Activated CD4-positive, alpha-beta T cell treated with anti-CD3 and anti-CD28 coated beads, Interleukin-2, amount 10 ng/mL, durations not matched to agents 24 days and 14 days (primary cell): ENCODE measurements at places on chromosomes 2 and 18. TPM values are rescaled to one million over a fixed set of nuclear protein-coding genes. Genes with fewer than 3 reads are reported as not detected.

Gene LAMA1
- not detected in 2 replicates for total RNA-seq

DNA sequence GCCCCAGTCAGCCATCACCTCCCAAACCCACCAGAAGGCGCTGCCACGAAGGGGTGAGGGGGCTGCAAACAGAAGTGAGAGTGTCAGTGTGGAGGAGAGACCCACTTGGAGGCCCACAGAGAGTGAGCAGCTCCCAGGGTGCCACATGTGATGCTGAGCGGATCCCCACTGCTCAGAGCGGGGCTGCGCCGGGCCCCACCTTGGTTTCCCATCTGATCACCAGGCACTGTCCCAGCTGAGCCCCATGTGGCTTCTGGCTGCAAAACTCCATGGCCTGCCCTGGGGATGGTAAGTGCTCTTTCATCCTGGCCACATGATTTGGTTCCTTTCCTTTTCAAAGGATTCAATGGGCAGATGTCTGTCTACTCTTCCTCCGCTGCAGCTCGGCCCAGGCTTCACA lies 23.8 kb downstream of the SNORC start:
- DNase-seq, result no peak

DNA sequence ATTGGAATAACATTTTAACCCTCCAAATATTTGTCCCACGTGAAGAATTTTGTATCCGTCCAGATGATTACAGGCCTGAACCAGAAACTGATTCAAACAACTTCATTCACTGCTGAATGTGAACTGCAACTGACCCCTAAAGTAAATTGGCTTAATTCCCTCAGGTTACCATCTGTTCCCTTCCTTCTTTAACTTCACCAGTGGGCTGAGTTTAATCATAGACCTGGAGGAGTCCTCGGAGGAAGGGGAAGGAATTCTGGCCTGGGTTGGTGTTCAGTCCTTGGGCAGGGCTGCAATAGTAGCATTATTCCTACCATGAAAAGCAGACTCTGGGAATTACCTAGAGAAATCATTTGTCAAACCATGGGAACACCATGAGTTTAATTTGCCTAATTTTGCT lies 207.4 kb downstream of the TMEM247 start:
- no peak for DNase-seq

DNA sequence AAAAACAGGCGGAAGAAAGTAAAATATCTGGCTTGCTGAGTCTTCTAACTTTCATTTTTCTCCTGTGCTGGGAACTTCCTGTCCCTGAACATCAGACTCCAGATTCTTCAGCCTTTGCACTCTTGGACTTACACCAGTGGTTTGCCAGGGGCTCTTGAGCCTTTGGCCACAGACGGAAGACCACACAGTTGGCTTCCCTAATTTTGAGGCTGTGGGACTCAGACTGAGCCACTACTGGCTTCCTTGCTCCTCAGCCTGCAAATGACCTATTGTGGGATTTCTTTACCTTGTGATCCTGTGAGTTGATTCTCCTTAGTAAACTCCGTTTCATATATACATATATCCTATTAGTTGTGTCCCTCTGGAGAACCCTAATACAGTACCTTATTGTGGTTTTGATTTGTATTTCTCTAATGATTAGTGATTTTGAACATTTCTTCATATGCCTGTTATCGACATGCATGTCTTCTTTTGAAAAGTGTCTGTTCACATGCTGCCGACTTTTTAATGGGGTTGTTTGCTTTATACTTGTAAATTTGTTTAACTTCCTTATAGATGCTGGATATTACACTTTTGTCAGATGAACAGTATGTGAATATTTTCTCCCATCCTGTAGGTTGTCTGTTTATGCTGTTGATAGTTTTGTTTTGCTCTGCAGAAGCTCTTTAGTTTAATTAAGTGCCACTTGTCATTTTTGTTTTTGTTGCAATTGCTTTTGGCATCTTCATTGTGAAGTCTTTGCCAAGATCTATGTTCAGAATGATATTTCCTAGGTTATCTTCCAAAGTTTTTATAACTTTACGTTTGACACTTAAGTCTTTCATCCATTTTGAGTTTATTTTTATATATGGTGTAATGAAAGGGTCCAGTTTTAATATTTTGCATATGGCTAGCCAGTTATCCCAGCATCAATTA lies 348.8 kb upstream of the SETBP1 start:
- DNase-seq, result no peak

DNA sequence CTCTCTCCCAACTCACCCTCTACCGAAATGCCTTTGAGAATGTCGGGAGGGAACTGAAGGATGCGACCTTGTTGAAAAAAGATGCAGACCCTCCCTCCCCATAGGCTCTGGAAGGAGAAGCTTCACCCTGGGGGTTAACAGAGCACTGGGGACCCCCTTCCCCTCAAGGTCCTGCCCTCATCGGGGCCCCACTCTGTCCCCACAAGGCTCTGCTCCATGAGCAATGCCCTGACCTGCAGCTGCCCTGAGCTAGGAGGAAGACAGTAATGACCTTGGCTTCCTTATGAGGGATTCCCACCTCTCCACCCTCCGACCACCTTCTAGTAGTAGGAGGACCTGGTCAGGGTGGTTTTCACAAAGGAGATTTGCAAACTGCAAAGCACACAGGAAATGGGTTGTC lies 44.4 kb upstream of the HPCAL1 start:
- DNase-seq, result no peak

GRCh38 chr18:58216071-58216481 lies 172.1 kb downstream of the NEDD4L start:
- no peak for DNase-seq
